ENCODE measurements at places on chromosomes 2 and 18. TPM values are rescaled to one million over a fixed set of nuclear protein-coding genes. Genes with fewer than 3 reads are reported as not detected.

DNA sequence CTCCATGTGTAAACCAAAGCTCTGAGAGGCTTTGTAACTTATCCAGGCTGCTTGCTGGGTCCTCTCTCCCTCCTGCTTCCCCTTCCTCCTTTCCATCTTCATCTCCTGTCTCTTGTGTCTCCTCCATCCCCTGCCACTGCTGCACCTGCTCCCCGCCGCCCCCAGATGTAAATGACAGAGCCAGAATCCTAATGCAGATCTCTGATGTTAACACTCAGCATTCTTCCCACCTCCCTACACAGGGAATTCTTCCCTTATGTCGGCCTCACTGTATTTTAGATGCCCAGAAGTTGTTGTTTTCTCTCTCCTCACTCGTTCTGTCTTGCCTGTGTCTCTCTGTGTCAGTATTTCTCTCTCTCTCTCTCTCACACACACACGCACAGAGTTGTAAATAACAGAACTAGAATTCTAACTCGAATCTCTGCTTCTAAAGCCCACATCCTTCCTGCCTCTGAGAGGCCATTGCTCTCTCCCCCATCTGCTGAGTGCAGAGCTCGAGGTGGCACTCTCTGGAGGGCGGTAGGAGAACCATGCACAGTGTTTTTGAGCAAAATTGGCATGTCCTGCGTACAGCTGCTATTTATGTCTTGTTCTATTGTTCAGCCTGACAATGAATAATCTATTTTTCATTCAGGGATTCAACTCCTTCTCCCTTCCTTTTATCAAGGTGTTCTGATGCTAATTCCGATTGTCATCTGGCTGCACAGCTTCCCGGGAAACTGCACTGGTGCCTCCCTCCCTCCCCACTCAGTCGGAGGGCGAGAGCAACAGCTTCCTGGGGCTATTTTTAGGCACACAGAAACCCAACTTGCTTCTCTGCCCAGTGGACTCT is 219.9 kb downstream of the SH3RF3 start:
- H3K36me3 ChIP-seq = peaks cover 8% of the 10 kb centered on the region
- H3K4me1 ChIP-seq = peaks cover 77% of the 10 kb centered on the region
- no peaks in the 10 kb centered on the region for H3K27me3 ChIP-seq
- DNase-seq = no peak

- peaks cover 17% of the 10 kb centered on the region for H3K4me1 ChIP-seq
- H3K4me3 ChIP-seq = no peak overlapping the region
- no peaks in the 10 kb centered on the region for H3K27me3 ChIP-seq
Observed at GRCh38 chr2:151292141-151292540, 2.7 kb upstream of the NMI start.

The DSC1 gene
- not detected for total RNA-seq

- H3K36me3 ChIP-seq = peaks cover 2% of the 10 kb centered on the region
- H3K27ac ChIP-seq = peak overlapping the region; percentile 86
- peaks cover 37% of the 10 kb centered on the region for H3K4me1 ChIP-seq
- DNase-seq = no peak
- H3K4me3 ChIP-seq = no peak overlapping the region
- H3K27me3 ChIP-seq = no peaks in the 10 kb centered on the region
Observed at GRCh38 chr2:40315683-40316082, 136.2 kb downstream of the SLC8A1 start.

The ELOA2 gene
- total RNA-seq = not detected

GRCh38 chr2:217242947-217243346 is 383.1 kb upstream of the TNP1 start:
- no peak for DNase-seq
- H3K27me3 ChIP-seq = no peaks in the 10 kb centered on the region
- no peak overlapping the region for H3K4me3 ChIP-seq
- H3K27ac ChIP-seq = no peak overlapping the region

DNA sequence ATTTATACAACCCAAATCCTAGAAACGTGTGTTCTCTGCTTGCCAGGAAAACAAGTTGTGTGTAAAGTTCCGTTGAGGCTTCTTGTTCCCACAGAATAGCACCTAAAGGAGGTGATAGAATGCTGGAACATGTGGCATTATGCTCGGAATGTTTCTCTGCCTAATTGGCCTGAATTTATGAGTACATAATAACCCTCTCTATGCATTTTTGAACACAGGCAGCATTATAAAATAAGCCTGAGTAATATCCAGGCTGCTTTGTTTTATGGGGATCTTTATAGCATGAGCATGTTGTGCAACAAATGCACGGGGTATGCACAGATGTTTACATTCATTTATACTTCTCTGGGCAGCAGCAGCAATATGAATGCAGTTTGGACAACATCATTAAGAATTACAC is 385.7 kb downstream of the MBD2 start:
- no peaks in the 10 kb centered on the region for H3K36me3 ChIP-seq
- no peak for DNase-seq
- H3K27ac ChIP-seq = no peak overlapping the region
- H3K4me3 ChIP-seq = no peak overlapping the region

- H3K4me3 ChIP-seq = no peak overlapping the region
- peaks cover 33% of the 10 kb centered on the region for H3K27me3 ChIP-seq
- no peak overlapping the region for H3K27ac ChIP-seq
- H3K36me3 ChIP-seq = no peaks in the 10 kb centered on the region
- no peak for DNase-seq
- peaks cover 4% of the 10 kb centered on the region for H3K4me1 ChIP-seq
Observed at GRCh38 chr18:49874238-49874637, 60.9 kb upstream of the ACAA2 start.

DNA sequence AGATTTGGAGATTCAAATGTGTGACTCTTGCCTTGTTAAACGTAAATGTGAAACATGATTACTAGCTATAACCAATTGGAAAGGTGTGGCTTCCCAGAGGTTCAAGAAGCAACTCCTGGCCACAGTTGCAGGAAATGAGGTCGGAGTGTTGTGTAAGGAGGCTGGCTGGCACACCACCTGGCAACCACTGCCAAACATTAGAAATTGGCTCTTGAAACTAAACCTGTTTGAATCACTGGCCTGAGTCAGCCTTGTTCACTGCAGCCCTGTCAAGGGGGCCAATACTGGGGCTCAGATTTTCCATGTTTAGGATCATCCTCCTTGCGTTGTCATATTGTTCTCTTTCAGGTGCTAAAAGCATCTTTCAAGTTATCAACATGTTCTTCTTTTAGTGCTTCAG is 206.3 kb downstream of the ARL6IP6 start:
- no peaks in the 10 kb centered on the region for H3K36me3 ChIP-seq
- H3K27ac ChIP-seq = no peak overlapping the region
- no peaks in the 10 kb centered on the region for H3K4me1 ChIP-seq

- no peak overlapping the region for H3K27ac ChIP-seq
- DNase-seq = no peak
- no peaks in the 10 kb centered on the region for H3K27me3 ChIP-seq
- no peaks in the 10 kb centered on the region for H3K36me3 ChIP-seq
- no peak overlapping the region for H3K4me3 ChIP-seq
Observed at GRCh38 chr2:54107903-54108615, 7.4 kb upstream of the ACYP2 start.

The ABCB11 gene
- total RNA-seq = not detected

DNA sequence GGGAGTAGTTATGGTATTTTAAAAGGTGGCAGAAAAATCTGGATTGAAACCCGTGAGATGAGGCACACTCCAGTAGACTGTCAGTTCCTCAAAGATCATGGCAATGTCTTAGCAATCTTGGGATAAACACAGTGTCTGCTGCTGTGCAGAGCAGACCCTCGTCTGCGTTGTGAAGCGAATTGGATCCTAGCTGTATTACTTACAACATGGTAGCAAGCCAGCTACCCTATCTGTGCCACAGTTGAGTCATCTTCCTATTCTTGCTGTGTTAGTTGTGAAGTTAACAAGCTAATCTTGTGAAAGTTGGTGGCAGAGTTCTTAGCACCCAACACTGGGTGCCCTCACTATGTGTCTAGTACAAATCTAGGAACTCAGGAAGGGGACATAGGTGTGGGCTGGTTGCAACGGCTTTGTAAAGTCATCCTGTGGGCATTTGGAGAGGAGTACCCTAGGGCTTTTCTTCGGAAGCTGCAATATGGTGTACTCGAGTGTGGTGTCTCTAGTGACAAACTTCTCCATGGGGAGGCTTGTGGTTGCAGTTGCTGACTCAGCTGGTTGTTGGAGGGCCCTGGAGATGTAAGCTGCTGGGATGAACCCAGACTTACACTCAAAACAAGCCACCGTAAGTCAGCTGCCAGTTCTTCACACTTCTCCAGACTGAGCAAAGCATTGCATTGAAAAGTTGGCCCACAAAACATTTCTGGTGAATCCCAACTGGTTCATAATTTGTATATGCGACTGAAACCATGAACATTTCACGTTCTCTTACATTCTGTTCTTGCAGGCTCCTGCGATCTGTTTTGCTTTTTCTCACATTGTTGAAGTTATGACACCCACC is 61.5 kb downstream of the ADCYAP1 start:
- no peak overlapping the region for H3K27ac ChIP-seq
- H3K36me3 ChIP-seq = peaks cover 9% of the 10 kb centered on the region
- peaks cover 10% of the 10 kb centered on the region for H3K4me1 ChIP-seq
- H3K4me3 ChIP-seq = no peak overlapping the region
- no peak for DNase-seq

GRCh38 chr18:10072671-10073175 is 158.9 kb downstream of the VAPA start:
- H3K36me3 ChIP-seq = no peaks in the 10 kb centered on the region
- H3K27ac ChIP-seq = no peak overlapping the region
- DNase-seq = no peak
- no peak overlapping the region for H3K4me3 ChIP-seq

DNA sequence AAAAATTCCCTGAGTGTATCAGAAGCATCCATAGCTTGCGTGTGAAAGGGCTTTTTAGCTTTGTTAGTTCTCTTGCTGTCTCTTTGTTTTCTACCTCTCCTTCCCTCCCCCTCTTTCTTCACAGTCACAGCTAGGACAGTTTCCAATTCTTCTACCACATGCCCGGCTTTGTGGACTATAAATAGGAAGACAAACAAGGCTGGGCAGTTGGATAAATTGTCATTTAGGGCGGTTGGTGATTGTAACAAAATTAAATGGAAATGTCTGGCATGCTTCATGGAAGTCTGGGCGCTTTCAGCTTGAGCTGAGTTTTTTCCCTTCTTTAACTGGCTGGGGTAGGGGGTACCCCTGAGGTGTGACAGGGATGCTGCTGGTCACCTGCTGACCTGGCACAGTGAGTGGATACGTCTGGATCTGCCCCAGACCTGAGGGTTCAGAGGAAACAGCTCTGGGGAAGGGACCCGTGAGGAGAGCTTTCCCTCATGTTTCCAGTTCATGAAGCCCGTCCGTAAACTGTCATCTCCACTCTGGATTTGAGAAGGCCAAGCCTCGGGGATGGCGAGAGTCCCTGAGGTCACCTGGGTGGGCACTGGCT is 29.0 kb upstream of the GIGYF2 start:
- DNase-seq = no peak
- H3K4me3 ChIP-seq = no peak overlapping the region
- H3K27me3 ChIP-seq = no peaks in the 10 kb centered on the region
- H3K36me3 ChIP-seq = peaks cover 20% of the 10 kb centered on the region
- peak overlapping the region; percentile 65 for H3K27ac ChIP-seq
- H3K4me1 ChIP-seq = peaks cover 25% of the 10 kb centered on the region

DNA sequence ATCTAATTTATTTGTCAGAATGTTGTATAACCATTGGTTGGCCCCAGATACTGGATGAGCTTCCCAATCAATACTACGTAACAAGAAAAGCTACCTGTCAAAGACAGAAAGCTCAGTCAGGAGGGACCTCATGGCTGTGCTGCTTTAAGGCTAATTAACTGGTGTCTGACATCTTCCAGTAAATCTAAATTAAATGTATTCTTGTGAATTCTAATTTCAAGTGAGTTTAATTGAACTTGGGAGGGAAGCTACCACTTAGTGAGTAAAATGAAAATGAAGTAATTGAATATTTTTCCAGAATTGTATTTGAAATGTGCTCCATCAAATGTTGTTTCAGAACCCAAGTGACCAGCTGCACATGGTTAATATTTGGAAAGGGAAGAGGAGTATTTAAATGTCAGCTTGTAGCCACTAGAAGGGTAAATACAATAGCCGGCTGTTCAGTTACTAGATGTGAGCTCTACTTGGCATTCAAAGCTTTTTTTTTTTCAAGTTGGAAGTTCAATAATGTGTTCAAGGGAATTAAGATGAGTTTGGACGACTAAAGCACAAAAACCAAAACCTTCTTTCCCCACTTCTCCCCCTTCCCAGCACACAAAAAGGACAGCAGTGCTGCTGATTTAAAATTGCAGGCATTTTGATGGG is 62.0 kb downstream of the GPR39 start:
- H3K4me1 ChIP-seq = no peaks in the 10 kb centered on the region
- no peak overlapping the region for H3K4me3 ChIP-seq
- H3K27me3 ChIP-seq = peaks cover 2% of the 10 kb centered on the region
- DNase-seq = no peak
- H3K36me3 ChIP-seq = no peaks in the 10 kb centered on the region

DNA sequence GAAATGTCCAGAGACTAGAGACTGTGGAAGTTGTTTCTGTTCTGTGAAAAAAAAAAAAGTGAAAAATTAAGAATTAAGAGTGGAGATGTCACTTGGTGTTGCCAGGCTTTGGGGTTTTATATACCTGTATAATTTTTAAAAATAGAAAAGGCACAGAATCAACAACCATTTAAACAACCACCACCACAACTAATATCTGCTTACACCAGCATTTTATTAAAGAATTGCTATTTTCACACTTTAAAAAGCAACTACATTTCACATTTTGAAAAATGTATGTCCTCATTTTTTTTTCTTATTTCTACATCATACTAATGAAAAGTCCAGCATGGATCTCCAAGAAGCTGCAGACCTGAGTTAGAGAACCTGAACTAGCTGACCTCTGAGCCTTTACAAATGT is 167.5 kb upstream of the DTNA start:
- H3K36me3 ChIP-seq = no peaks in the 10 kb centered on the region
- H3K4me3 ChIP-seq = no peak overlapping the region
- peaks cover 24% of the 10 kb centered on the region for H3K27me3 ChIP-seq
- no peak for DNase-seq
- H3K4me1 ChIP-seq = no peaks in the 10 kb centered on the region

The FLACC1 gene
- 1.4 TPM for total RNA-seq

DNA sequence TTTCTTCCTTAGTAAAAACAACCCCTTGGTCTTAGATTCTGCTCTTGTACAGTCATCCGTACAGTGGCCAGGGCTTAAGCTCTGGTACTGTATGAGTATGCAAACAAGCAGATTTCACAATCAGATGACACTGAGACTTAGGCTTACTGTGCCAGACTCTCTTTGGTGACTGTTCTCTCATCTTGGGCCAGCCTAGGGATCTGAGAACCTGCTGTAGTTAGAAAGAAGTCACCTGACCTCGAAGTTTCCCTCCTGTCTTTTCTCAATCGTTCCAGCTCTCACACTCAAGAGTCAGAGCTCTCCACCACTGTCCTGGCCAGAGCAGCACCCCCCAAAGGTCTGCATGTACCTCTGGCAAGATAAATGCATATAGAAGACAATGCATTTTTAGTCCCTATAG is 63.2 kb downstream of the ZEB2 start:
- H3K4me1 ChIP-seq = peaks cover 93% of the 10 kb centered on the region
- no peak for DNase-seq
- no peaks in the 10 kb centered on the region for H3K27me3 ChIP-seq
- H3K4me3 ChIP-seq = no peak overlapping the region
- peaks cover 4% of the 10 kb centered on the region for H3K36me3 ChIP-seq
- H3K27ac ChIP-seq = peak overlapping the region; percentile 73

GRCh38 chr2:166376488-166376828 is 714 bp upstream of the SCN9A start:
- no peaks in the 10 kb centered on the region for H3K36me3 ChIP-seq
- DNase-seq = no peak
- no peaks in the 10 kb centered on the region for H3K27me3 ChIP-seq
- peak overlapping the region; percentile 82 for H3K27ac ChIP-seq
- peaks cover 37% of the 10 kb centered on the region for H3K4me1 ChIP-seq
